ENCODE measurements at places on chromosomes 1 and 21.

DNA sequence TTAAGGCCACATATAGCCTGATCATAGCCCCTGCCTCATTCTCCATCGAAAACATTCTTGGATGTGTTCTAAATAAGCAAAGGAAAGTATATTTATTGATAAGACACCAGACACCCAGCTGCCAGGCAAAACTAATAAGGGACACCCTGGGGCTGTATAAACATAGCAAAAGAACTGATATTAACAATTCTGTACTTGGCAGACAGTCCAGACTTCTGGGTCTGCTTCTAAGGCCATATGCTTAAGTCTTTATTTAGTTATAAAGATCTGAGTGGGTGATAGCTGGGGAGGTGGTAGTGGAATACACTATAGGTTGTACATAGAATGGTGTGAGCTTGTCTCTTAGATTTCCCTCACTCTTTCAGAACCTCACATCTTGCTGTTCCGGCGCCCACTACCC, 3.9 kb downstream of the CKS1B start:
- H3K27ac ChIP-seq = peak overlapping the region; percentile 62
- H3K4me3 ChIP-seq = no peak overlapping the region
- H3K4me1 ChIP-seq = peaks cover 23% of the 10 kb centered on the region

- H3K4me1 ChIP-seq = no peaks in the 10 kb centered on the region
- no peak for DNase-seq
- no peaks in the 10 kb centered on the region for H3K27me3 ChIP-seq
- H3K27ac ChIP-seq = no peak overlapping the region
- H3K36me3 ChIP-seq = no peaks in the 10 kb centered on the region
These were observed 217.9 kb downstream of the FOXD2 start for GRCh38 chr1:47655521-47656300.

- no peaks in the 10 kb centered on the region for H3K27me3 ChIP-seq
- H3K4me3 ChIP-seq = no peak overlapping the region
- H3K4me1 ChIP-seq = no peaks in the 10 kb centered on the region
- no peaks in the 10 kb centered on the region for H3K36me3 ChIP-seq
These were observed 258.8 kb downstream of the PLPP3 start for GRCh38 chr1:56320464-56321149.

- no peak for DNase-seq
- no peaks in the 10 kb centered on the region for H3K36me3 ChIP-seq
- H3K27me3 ChIP-seq = no peaks in the 10 kb centered on the region
- no peak overlapping the region for H3K4me3 ChIP-seq
These were observed 29.9 kb upstream of the ACTL8 start for GRCh38 chr1:17725084-17725719.

DNA sequence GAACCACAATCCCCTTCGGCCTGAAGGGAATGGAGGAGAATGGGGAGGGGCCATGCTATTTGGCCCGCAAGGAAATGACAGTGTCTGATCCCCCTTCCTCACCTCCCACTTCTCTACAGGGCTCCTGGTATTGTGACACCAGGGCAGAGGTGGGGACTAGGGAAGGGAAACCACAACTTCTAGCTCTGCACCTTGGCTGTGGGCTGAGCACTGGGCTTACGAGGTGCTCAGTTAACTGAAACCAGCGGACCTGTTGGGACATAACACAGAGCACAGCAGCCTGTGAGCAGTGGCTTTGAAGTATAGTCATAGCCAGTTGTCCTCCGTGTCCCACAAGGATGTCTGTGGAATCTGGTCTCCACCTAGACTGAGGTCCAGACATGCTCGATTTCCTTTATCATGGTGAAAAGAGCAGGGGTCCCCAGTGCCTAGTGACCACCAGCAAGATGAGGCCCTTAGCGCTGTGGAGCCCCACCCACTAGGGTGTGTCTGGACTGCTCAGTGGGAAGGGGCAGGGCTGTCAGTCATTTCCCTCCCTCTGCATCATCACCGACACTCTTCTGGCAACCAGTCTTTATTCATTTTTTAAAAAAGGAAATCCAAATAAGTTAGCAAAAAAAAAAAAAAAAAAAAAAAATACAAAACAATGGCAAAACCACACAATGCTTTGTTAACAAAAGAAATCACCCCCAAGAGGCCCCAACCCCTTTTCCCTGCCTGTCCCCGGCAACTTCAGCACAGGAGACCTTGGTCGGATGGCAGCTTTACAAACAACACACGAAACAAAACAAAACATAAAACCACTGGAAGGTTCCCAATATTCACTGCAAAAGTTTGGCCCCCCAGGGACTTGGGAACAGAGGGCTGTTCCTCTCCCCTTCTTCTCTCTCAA, 3.0 kb downstream of the MYOG start:
- no peak overlapping the region for H3K4me3 ChIP-seq
- H3K36me3 ChIP-seq = no peaks in the 10 kb centered on the region
- H3K27ac ChIP-seq = no peak overlapping the region
- H3K4me1 ChIP-seq = no peaks in the 10 kb centered on the region

DNA sequence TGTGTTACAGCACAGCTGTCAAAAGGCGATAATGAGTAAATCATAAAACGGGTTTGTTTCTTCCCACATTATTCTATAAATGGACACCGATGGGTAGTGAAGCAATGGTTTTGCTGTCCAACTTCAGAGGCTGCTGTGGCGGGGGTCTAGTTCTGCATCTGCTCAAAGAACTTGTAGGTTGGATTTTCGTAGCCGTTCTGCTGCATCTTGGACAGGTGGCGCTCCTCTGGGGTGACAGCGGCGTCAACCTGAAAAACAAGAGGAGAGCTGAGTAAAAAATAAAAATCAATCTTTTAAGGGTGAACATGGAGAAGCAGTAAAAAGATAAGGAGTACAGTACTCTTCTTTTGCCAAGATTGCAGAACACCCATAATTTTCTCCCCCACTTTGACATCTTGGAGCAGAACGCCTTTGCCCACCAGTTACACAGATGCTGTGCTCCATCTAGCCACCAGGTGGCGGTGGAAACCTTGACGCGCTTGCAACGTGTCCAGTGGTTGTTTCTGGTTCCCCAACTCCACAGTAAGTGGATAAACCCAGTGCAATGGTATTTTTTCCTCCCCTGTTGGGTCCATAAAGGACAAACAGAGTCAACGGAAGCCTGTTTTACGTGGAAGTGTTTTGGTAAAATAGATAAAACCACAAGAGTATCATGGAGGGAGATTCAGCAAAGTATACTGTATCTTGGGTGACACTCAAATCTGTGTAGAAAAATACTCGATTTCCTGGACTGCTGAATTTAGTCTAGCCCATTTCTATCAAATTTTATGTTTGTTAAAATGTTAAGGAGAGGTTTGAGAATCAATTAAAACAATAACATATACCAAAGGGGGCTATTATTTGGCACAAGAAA, 147.0 kb downstream of the GABPA start:
- no peaks in the 10 kb centered on the region for H3K27me3 ChIP-seq
- DNase-seq = peak; percentile 65
- no peak overlapping the region for H3K27ac ChIP-seq
- peaks cover 1% of the 10 kb centered on the region for H3K36me3 ChIP-seq
- no peaks in the 10 kb centered on the region for H3K4me1 ChIP-seq
- no peak overlapping the region for H3K4me3 ChIP-seq

- no peaks in the 10 kb centered on the region for H3K27me3 ChIP-seq
- H3K4me1 ChIP-seq = peaks cover 26% of the 10 kb centered on the region
- DNase-seq = no peak
- H3K4me3 ChIP-seq = no peak overlapping the region
These were observed 188.9 kb downstream of the RHOU start for GRCh38 chr1:228923973-228924686.

DNA sequence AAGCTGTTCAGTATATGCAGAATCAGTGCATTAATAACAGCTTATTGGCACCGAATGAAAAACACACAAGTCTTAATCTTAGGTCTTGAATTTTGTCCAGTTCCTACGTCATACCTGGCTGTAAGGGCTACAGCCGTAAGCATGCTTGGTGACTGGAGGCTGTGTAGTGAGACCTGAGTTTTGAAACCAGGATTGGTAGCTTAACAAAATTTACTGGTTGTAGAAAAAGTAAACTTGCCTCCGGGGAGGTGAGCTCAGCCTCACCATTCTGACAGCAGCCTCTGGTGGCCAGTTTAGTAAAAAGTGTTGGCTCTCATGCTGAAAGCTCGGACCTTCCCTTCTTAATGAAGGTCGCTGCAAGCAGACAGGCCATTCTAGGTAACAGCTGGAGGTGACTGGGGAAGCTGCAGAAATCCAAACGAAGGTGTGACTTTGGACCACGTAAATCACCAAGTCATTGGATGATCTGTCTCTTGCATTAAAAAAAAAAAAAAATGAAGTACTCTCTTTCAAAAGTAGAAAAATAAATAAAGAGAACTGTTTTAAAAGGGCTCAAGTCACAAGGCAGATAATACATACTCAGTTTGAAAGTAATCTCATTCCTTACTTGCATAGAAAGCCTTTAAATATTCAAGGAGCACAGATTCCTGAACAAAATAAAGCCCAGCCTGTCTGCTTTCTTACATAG, 48.9 kb downstream of the HLCS start:
- no peaks in the 10 kb centered on the region for H3K27me3 ChIP-seq

GRCh38 chr1:37593726-37594125, 2.0 kb downstream of the GNL2 start:
- H3K27me3 ChIP-seq = no peaks in the 10 kb centered on the region
- H3K4me1 ChIP-seq = peaks cover 25% of the 10 kb centered on the region
- H3K27ac ChIP-seq = peak overlapping the region; percentile 13
- peaks cover 31% of the 10 kb centered on the region for H3K36me3 ChIP-seq
- DNase-seq = no peak

- H3K36me3 ChIP-seq = peaks cover 3% of the 10 kb centered on the region
- peak overlapping the region; percentile 47 for H3K4me3 ChIP-seq
- peak overlapping the region; percentile 74 for H3K27ac ChIP-seq
- H3K27me3 ChIP-seq = no peaks in the 10 kb centered on the region
- DNase-seq = peak; percentile 43
- H3K4me1 ChIP-seq = peaks cover 37% of the 10 kb centered on the region
These were observed 63.4 kb upstream of the NEK2 start for GRCh38 chr1:211738691-211739301.

- DNase-seq = no peak
- H3K27ac ChIP-seq = no peak overlapping the region
- H3K4me3 ChIP-seq = no peak overlapping the region
- peaks cover 5% of the 10 kb centered on the region for H3K27me3 ChIP-seq
These were observed 499 bp upstream of the C4BPB start for GRCh38 chr1:207088161-207088560.

DNA sequence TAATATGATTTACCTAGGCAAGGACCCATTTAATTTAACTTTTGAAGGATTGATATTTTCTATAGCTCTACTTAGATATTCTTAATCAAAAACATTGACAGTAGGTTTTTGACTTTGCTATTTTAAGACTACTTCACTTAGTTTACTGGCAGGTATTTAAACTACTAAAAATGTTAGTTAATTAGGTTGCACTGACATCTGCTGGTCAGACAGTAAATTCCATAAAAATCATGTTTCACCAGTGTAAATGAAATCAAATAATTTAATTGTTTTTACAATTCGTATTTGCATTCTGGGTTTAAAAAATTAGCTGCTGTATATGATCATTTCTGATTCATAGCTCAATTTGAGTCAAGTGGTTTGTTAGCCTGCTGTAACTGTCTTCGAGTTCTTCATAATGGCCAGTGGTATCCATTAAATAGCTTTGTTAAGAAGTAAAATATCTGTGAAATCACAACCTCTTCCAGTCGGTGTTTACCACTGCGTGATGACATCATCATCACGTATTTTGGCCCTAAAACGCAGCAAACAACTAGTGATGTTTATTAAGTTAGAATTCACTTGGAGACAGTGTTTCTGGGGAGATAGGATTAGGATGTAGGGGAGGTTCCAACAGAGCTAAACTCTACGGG, 26.2 kb downstream of the EXTL2 start:
- no peaks in the 10 kb centered on the region for H3K27me3 ChIP-seq
- DNase-seq = peak; percentile 37
- H3K36me3 ChIP-seq = no peaks in the 10 kb centered on the region
- no peak overlapping the region for H3K4me3 ChIP-seq
- H3K4me1 ChIP-seq = peaks cover 3% of the 10 kb centered on the region

GRCh38 chr1:218694636-218695035, 349.5 kb downstream of the TGFB2 start:
- no peak overlapping the region for H3K4me3 ChIP-seq
- no peaks in the 10 kb centered on the region for H3K4me1 ChIP-seq
- H3K27ac ChIP-seq = no peak overlapping the region
- no peak for DNase-seq

GRCh38 chr1:232599178-232600041, 30.5 kb downstream of the SIPA1L2 start:
- DNase-seq = no peak
- H3K36me3 ChIP-seq = peaks cover 15% of the 10 kb centered on the region
- peaks cover 49% of the 10 kb centered on the region for H3K4me1 ChIP-seq
- H3K27ac ChIP-seq = peak overlapping the region; percentile 56

Measured in activated CD4-positive, alpha-beta T cell treated with anti-CD3 and anti-CD28 coated beads, Interleukin-2, amount 10 ng/mL, durations not matched to agents 7 days and 5 days (primary cell).